ENCODE measurements at places on chromosomes 2 and 18. TPM values are rescaled to one million over a fixed set of nuclear protein-coding genes. Genes with fewer than 3 reads are reported as not detected.

The C2orf78 gene
- not detected for total RNA-seq

DNA sequence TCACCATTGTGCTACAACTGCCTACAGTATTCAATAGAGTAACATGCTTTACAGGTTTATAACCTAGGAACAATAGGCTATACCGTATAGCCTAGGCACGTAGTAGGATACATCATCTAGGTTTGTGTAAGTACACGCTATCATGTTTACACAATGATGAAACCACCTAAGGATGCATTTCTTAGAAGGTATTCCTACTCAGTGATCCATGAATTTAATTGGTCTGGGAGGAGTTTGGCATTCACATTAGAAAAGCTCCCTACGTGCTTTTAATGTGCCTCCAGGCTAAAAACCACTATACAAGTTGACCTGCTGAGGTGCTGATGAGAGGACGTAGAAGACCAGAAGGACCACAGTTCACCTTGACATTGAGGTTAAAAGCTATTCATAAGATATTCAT lies 154.5 kb upstream of the LRRTM1 start:
- no peaks in the 10 kb centered on the region for H3K36me3 ChIP-seq
- no peak overlapping the region for H3K27ac ChIP-seq
- no peak overlapping the region for H3K4me3 ChIP-seq

GRCh38 chr18:63236406-63236805 lies 83.2 kb downstream of the BCL2 start:
- H3K27ac ChIP-seq = peak overlapping the region; percentile 85
- DNase-seq = no peak
- H3K4me1 ChIP-seq = peaks cover 43% of the 10 kb centered on the region
- H3K4me3 ChIP-seq = peak overlapping the region; percentile 39
- H3K36me3 ChIP-seq = no peaks in the 10 kb centered on the region

- H3K27ac ChIP-seq = no peak overlapping the region
- DNase-seq = peak; percentile 62
- no peak overlapping the region for H3K4me3 ChIP-seq
- H3K4me1 ChIP-seq = peaks cover 4% of the 10 kb centered on the region
- H3K27me3 ChIP-seq = no peaks in the 10 kb centered on the region
- no peaks in the 10 kb centered on the region for H3K36me3 ChIP-seq
These were observed 741.1 kb upstream of the SALL3 start for GRCh38 chr18:78238404-78239089.

DNA sequence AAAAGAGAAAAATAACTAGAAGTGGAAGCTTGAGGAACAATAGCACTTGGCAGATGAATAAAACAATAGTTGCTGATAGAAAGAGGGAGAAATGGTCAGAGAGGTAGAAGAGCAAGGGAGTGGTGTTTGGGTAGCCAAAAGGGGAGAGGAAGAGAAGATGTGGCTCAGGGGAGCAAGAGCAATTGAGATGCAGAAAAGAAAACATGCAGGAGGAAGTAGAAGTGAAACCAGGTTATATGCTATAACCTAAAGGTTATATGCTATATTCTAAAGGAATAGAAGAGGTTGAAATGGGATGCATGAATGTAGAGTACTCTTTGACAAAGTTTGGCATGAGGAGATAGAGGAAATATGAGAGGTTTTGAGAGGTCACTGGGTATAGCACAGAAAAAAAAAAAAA lies 759.5 kb downstream of the SATB2 start:
- H3K27me3 ChIP-seq = no peaks in the 10 kb centered on the region
- no peak overlapping the region for H3K27ac ChIP-seq
- H3K4me1 ChIP-seq = no peaks in the 10 kb centered on the region
- DNase-seq = no peak
- no peaks in the 10 kb centered on the region for H3K36me3 ChIP-seq

The DSG2 gene
- total RNA-seq = 6.2 TPM

GRCh38 chr2:90207454-90208058 lies 1516.1 kb downstream of the RPIA start:
- no peak for DNase-seq
- no peaks in the 10 kb centered on the region for H3K36me3 ChIP-seq
- H3K4me3 ChIP-seq = no peak overlapping the region

GRCh38 chr2:55912926-55913325 lies 10.7 kb downstream of the EFEMP1 start:
- H3K36me3 ChIP-seq = no peaks in the 10 kb centered on the region
- H3K27ac ChIP-seq = no peak overlapping the region
- H3K4me3 ChIP-seq = no peak overlapping the region
- no peaks in the 10 kb centered on the region for H3K4me1 ChIP-seq
- no peak for DNase-seq

The GNLY gene
- total RNA-seq = 1.0 TPM

GRCh38 chr18:62088156-62088555 lies 98.7 kb downstream of the PIGN start:
- peaks cover 30% of the 10 kb centered on the region for H3K36me3 ChIP-seq
- no peak for DNase-seq
- H3K27me3 ChIP-seq = no peaks in the 10 kb centered on the region

GRCh38 chr2:217047209-217047608 lies 187.3 kb upstream of the TNP1 start:
- no peak overlapping the region for H3K4me3 ChIP-seq
- H3K4me1 ChIP-seq = no peaks in the 10 kb centered on the region
- no peaks in the 10 kb centered on the region for H3K27me3 ChIP-seq
- H3K36me3 ChIP-seq = no peaks in the 10 kb centered on the region

The IGFBP2 gene
- 365 TPM for total RNA-seq

All from esophagus muscularis mucosa (tissue), 4 donors.